Occipital lobe (tissue), 3 donors: ENCODE measurements at places on chromosomes 13 and 19.

GRCh38 chr13:50070186-50070585 lies 54.9 kb downstream of the KCNRG start:
- DNase-seq: no peak

- DNase-seq: no peak
These were observed 40.5 kb downstream of the USP12 start for GRCh38 chr13:27130979-27131623.

- DNase-seq: no peak
These were observed 6.9 kb downstream of the LENG9 start for GRCh38 chr19:54456423-54457373.

DNA sequence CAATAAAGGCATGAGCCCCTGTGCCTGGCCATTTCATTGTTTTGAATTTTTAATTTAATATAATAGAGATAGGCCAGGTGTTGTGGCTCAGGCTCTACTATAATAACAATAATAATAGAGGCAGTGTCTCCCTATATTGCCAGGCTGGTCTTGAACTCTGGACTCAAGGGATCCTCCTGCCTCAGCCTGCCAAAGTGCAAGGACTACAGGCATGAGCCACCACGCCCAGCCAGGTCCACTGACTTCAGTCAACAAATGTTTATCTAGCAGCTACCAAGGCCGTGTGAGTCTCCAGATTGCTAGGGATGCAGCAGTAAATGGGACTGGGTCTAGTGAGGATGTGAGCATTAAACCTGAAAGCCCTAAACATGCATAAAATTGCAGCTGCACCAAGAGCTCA lies 13.8 kb upstream of the ILF3 start:
- no peak for DNase-seq

GRCh38 chr13:44024846-44025195 lies 145.1 kb downstream of the LACC1 start:
- no peak for DNase-seq

DNA sequence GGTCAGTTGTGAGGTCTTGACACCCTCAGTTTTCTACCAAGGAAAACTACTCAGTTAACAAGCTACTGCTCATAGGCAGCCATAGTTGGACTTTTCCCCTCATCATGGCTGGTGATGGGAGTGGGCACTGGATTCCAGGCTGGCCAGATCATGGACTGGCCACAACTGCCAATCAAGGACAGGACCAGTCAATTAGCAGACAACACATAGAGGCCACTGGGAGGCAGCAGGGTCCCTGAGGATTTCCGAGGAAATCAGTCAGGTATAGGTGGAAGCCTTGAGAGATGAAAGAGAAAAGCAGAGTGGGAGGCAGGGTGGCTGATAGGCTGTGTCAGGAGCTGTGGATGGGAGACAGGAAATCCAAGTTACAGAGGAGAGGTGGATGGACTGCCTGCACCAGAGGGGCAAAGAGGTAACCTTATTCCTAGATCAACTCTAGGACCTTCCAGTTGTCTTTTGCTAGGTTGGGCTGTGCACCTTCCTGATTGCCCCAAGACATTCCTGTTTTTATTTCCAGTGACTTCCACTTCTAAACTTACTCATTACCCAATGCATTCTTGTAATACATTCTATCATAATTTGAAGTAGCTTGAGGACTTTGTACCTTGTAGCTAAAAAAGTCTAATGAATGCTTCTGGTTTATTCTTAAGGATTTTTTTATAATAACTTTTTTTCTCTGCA lies 361.8 kb downstream of the KCNRG start:
- no peak for DNase-seq

DNA sequence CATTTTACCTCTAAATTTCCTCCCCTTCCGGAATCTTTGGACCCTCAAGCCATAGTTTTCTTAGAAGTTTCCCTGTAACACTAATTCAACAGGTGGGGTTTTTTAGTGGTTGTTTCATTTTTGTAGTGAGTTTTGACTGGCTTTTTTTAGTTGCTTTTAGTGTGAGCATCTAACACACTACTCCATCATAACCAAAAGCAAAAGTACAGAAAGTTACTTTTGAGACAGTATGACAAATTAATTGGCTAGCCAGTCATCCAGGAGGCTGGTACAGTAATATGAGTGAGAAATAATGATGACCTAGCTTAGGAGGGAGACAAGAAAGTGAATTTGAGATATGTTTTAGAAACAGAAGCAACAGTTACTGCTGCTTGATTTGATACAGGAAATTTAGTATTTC lies 71.5 kb downstream of the DNAJC15 start:
- DNase-seq: no peak

DNA sequence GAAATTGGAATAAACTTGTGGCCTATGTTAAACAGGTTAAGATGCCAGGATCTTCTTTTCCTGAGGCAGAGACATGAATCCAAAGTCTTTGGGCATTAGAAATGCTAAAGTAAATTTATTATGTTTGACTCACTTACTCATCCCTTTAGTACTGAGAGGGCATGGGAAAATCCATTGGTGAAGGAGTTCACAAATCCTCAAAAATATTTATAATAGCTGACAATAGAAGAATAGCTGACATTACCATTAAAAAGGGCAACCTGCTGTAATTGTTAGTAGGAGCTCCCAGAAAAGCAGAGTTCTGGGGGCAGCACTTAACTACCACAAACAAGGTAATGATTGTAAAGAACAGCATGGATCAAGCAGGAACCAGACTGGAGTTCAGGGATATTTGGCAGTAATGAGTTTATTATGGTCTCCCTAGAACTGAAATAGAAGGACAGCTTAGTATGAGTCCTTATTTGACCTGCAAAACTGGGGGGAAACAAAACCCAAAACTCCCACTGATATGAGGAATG lies 285.8 kb upstream of the KLHL1 start:
- no peak for DNase-seq

GRCh38 chr19:1910177-1910576 lies 5.0 kb downstream of the ADAT3 start:
- no peak for DNase-seq

- DNase-seq: no peak
These were observed 541 bp upstream of the RSPH6A start for GRCh38 chr19:45815481-45816216.

GRCh38 chr13:43569658-43570057 lies 217.1 kb downstream of the ENOX1 start:
- no peak for DNase-seq

DNA sequence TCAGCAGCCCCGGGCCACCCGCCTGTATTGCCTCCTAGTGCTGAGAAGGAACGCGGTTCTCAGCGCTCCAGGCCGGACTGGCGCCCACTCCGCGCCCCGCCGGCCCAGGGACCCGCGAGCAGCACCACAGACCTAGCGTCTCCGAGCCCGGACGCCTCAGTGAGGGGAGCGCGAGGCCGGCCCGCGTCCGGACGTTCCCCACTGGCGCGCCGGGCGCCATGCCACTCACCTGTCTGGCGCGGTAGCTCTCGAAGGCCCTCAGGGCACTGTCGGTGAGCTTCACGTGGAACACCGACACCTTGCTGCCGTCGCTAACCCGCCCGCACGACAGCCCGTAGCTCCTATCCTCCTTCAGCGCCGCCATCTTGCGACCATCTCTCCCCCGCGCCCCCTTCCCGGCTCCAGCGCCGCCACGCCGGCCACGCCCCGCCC lies at the start of gene ELL:
Gene ELL (minus strand): TSS at position 379 of the 432 bp plus-strand sequence. CDS start 15 bp downstream, at position 364.
- DNase-seq: no peak

DNA sequence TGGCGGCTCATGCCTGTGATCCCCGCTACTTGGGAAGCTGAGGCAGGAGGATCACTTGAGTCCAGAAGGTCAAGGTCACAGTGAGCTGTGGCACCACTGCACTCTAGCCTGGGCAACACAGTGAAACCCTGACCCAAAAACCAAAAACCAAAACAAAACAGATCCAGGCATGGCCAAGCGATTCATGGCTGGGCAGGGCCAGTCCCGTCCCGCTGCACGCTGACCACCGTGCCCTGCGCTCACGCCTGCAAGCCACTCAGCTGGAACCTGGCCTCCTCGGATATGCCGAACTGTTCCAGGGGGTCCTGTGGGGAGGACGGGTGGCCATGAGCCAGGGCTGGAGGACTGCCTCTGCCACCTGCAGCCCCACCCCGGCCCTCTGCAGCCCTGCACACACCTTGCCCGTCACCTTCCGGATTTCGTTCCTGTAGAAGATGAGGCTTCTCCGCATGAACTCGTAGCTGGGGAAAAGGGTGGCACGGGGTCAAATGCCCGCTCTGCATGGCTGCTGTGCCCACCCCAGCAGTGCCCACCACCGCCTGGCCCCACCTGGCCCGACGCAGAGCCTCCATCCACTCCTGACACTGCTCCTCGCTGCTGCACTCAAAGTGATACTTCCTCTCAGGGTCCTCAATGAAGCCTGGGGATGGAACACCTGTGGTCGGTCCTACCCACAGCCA lies 2.4 kb downstream of the PLEKHJ1 start:
- DNase-seq: no peak

DNA sequence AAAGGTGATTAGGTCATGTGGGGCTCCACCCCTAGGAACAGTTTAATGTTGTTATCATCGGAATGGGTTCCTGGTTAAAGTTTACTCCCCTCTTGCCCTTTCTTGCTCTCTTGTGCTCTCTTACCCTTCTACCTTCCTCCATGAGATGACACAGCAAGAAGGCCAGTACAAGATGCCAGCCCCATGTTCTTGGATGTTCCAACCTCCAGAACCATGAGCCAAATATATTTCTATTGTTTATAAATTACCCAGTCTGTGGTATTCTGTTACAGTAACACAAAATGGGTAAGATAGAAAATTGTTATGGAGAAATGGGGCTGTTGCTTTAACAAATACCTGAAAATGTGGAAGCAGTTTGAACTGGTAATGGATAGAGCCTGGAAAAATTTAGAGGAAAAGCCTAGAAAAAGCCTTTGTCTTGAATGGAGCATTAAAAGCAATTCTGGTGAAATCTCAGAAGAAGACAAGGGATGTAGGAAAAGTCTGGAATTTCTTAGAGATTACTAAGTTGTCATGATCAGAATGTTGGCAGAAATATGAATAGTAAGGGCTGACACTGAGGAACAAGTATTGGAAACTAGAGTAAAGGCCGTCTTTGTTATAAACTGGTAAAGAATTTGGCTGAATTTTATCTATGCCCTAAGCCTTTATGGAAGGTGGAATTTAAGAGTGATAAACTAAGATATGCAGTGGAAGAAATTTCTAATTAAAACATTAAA lies 53.5 kb upstream of the TSC22D1 start:
- DNase-seq: no peak

DNA sequence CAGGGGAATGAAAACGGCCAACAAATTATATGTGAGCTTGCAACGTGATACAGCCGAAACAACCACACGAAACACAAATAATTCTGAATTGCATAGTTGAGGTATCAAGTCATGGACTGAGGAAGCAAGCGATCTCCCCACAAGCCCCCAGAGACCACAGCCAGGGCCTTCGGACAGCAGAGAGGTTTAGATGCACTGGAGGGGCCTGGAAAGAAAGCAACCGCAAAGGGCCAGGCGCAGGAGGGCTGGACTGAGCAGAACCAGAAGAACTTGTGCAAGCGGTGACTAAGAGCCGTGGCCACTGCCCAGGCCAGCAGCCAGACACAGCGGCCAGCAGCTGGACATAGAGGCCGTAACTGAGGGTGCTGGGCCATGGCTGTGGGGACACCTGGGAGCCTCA lies 131.4 kb downstream of the TNFRSF19 start:
- DNase-seq: no peak

GRCh38 chr13:51202477-51203046 lies 19.6 kb upstream of the FAM124A start:
- DNase-seq: no peak

DNA sequence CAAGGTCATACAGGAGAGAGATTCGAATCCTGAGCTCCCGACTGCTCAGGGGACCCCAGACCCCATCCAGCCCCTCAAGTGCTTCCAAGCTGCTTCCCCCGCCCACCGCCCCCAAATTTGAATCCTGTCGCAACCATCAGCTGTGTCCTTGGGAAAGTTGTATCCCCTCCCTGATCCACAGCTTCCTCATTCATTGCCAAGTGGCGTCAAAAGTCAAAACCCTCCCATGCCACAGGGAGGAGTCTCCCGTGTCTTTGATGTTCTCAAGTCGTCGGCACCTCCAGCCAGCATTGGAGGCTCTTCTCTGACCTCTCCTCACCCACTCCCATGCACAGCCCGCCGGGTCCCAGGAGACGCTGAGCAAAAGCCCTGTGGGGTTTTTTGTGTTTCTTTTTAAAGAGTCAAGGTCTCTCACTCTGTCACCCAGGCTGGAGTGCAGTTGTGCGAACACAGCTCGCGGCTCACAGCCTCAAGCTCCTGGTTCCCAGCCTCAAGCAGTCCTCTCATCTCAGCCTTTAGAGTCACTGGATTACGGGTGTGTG lies 2.8 kb upstream of the IFI30 start:
- DNase-seq: no peak

- DNase-seq: no peak
These were observed 3.2 kb downstream of the APLP1 start for GRCh38 chr19:35871611-35872010.

DNA sequence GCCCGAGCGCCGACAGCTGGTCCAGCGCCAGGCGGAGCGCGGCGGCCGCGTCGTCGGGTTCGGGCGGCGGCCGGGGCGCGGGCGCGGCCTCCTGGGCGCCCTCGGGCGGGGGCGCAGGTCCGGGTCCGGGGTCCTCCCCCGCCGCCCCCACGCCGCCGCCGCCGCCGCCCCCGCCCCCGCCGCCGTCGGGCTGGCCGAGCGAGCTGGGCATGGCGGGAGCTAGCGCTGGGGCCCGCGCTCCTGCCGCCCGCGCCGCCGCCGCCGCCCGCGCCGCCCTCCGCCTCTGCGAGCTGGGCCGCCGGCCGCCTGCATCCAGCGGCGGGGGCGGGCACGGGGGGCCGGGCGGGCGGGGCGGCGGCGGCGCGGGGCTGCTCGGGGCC lies 287 bp downstream of the MEX3D start:
- DNase-seq: no peak

DNA sequence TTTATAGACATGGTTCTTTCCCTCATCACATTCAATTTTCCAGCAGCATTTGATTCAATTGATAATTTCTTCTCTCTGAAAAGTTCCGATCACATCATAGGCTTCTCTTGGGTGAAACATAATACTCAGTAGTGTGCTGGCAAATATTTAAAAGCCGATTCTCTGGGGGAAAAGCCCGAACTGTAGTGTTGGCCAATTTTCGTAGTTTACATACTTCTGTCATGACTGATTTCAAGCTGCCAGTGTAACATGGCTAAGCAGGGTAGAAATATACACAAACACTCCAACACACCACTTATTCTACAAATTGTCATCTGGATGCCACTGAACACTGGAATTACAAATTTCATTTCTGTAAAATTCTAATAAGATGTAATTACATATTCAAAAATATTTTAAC lies 56.1 kb upstream of the FREM2 start:
- DNase-seq: no peak
